ENCODE measurements at places on chromosomes 6 and 20. TPM values are rescaled to one million over a fixed set of nuclear protein-coding genes. Genes with fewer than 3 reads are reported as not detected.

Gene NR2E1
- not detected for total RNA-seq

DNA sequence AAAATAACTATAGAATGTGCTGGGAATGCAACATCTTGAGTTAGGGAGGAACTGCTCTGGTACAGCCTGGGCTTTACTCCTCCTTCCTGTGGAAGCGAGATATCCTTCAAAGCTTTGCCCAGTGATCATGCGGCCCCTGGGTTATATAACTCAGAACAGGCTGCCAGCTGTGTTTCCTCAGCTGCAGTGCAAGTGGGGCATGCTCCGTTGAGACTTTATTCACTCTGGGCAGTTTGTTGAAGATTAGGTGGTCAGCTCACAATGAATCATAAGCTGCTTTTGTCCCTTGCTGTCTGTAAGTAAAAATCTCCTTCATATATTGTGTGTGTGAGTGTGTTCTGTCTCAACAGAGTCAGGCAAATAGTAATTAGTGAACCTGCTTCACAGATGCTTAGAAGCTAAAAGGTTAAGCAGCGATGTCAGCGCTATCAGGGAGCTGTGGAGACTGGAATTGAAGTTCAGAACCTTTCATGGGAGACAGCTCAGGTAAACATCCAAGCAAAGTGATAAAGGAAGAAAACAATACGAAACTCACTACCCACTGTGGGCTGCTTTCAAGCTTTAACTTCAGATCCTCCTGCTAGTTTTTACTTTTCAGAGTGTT lies 688.4 kb downstream of the HTR1B start:
- no peak for DNase-seq

GRCh38 chr20:3312940-3313682 lies 74.1 kb upstream of the SLC4A11 start:
- DNase-seq: no peak

Gene PAX1
- total RNA-seq: not detected

DNA sequence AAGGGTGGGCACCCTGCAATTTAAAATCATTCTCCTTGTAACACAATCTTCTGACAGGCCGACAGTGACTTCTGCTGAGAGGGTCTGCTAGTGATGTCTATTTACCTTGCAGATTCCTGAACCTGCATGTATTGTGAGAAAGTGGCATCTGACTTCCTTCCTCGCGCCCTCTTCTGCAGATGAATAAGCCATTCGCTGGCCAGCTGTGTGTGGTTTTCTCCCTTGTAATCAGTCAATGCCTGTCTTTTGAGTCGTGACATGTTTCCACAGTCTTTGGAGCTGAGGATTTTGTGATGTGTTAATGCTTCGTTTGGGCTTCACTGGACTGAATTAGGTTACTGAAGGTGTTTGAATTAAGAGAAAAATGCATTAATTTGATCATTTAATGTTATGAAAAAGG lies 125.3 kb downstream of the GRM1 start:
- DNase-seq: no peak

Gene OPRM1
- total RNA-seq: not detected

DNA sequence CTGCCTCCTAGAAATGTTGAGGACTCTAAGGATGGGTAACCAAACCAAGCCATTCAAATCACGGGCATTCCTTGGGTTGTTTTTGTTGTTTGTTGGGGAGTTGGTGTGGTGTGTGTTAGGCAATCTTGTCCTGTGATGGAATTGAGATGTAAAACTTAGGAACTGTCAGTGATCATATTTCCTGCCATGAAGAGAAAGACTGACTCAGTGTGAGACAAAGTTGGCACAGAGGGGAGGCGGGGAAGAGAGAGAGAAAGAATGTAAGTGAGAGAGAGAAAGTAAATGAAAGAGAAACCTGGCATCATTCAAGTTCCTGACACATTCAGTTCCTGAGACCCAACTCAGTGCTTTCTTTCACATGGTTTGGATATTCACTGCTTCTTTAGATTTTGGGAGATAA lies 21.6 kb upstream of the FBXO30 start:
- no peak for DNase-seq

DNA sequence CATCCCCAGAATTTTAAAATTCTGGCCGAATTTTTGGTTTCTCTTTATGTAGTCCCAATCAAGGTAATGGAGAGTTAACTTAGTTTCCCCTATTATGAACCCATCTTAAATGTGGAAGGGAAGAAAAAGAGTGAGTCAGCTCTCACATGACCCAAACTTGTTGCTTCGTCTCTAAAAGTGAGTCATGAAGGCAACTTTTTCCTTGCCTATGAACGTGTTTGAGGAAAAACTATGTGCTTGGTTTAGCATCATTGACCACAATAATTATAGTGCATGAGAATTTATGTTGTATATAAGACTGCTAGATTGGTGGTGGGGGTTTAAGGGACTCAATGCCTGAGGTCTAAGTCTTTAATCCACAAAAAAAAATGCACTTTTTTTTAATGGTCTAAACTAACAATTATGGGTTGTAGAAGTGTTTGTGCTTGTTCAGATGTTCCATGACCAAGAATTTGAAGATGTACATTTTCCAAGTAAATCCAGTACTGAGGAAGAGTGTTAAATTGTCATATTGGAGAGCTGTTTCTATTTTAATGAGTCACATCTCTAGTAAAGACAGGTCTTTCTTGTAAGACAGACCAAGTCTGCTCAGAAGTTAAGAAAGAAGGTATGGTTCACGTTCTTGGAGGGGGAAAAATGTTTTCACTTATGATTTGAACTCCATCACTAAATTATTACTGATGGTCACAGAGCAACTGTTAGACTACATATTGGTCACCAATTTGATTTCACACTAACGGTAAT lies 409.9 kb upstream of the MARCKS start:
- DNase-seq: no peak

Gene LIME1
- 94.4 TPM for total RNA-seq

DNA sequence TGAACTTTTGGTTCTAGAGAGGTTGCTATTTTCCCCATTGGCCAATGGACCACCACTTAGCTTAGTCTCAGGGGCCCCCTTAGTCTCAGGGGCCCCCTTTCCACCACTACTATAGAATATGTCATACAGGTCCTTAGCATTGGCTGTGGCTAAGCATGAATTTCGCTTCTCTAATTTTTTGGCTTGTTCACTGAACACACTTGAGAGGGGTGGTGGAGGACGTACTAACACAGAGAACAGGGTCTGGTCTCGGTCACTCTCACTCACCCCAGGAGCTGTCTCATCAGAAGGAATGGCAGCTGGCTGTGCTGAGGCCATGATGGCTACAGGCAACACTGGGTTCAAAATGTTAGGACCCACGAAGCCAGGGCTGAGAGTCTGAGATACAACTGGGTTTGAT lies 30.3 kb downstream of the ZNF318 start:
- DNase-seq: no peak

- no peak for DNase-seq
These were observed 457.4 kb upstream of the CDH4 start for GRCh38 chr20:60794674-60795073.

Gene ADGRG6
- 0.24 TPM for total RNA-seq

DNA sequence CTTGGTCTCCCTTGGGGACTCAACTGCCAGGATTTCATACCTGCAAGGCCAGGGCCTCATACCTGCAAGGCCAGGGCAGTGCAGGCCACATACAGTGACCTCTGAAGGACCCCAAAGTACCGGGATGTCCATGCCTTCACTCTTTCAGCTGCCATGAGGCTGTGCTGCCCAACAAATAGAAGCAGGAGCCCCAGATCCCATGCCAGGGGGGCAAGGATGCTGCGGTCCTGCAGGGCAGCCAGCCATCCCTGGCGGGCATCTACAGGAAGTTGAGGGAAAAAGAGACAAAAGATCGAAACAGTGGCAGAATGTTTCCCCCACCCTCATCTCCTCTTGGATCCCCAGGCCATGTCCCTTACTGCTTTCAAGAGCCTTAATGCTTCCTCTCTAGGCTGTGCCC lies 799 bp downstream of the NRM start:
- DNase-seq: no peak

DNA sequence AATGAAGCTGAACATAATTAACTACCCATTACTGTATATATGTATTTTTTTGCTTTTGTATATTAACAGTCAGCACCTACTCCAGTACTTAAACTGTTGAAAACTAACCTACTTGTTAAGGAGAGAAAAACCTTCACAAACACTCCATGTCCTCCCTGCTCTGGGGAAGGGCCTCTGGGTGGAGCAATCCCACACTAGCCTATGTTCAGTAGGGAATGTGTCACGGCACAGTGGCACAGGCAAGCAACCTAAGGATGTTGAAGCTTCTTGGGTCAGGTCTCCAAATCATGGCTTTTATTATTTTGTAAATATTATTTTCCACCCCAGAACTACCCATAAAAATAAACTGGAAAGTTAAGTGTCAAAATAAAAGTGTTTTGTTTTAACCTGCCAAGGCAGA lies 5.3 kb downstream of the MAN1A1 start:
- no peak for DNase-seq

DNA sequence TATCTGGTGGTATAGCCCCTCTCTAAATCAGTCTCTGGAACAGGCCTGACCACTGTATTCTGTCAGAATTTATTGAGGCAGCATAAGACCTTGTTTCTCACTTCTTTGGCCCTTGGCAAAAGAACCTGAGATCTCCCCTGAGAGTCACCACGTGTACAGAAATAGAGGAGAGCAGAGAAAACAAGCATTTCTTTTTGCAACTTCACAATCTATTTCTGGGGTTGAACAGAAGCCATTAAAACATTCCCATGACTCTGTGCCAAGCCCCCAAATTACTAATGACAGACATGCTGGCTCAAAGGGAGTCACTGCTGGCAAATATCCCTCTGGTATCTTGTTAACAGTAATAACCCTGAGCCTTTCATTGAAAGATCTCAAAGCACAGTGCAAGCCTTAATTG lies 395.3 kb downstream of the MAFB start:
- no peak for DNase-seq

DNA sequence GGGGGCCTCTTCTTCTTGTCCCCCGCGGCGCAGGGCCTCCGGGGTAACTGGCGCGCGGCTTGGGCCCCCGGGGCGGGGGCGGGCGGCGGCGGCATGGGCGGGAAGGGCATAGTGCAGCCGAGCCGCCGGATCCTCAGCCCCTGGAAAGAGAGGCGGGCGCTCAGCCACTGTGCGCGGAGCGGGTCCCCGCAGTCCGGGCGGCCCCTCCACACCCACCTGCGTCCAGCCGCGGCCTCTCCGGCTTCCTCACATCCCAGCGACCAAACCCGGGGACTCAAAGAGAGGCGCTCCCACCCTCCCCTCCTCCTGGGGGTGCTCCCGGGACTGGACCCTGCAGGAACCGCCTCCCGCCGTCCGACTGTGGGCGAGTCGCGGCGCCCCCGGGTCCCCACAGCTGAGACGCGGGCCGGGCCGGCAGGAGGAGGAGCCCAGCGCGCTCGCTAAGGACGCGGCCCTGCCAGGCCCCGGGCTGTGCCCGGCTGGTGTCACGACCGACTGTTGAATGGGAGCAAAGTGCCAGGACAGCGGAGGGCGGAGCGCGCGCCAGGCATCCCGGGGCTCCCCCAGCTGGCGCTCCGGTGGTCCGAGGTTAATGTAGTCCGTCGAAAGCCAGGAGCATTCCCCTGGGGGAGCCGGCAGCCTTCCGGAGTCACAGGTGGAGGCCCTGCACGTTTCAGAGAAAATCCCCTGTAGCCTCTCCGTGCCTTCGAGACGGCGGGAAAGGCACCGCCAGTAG lies at the start of gene PRR18:
Gene PRR18, minus strand, starts transcription at position 360 of the 736 bp plus-strand sequence. Its CDS starts 250 bp downstream, at position 110.
- no peak for DNase-seq

DNA sequence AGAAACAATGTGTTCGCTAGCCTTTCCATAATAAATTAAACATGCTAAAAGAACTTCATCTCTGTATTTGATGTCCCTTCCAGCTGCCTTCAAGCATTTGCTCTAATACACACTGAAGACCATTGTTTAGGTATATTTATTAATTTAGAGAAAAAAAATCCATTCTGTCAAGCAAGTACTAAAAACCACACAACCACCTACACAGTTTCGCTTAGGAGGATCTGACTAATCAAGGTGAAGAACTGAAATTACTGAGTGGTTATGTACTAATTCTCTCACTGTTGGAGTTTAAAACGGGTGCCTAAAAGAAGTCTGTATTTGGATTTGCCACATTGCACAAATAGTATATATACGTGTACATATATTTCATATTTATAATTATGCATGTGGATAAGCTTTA lies 58.9 kb downstream of the GMDS start:
- DNase-seq: no peak

- DNase-seq: no peak
These were observed 254.4 kb downstream of the RIMS1 start for GRCh38 chr6:72140795-72141194.

Gene RAET1L
- total RNA-seq: not detected

GRCh38 chr20:13791540-13792459 lies 7.0 kb downstream of the NDUFAF5 start:
- no peak for DNase-seq

DNA sequence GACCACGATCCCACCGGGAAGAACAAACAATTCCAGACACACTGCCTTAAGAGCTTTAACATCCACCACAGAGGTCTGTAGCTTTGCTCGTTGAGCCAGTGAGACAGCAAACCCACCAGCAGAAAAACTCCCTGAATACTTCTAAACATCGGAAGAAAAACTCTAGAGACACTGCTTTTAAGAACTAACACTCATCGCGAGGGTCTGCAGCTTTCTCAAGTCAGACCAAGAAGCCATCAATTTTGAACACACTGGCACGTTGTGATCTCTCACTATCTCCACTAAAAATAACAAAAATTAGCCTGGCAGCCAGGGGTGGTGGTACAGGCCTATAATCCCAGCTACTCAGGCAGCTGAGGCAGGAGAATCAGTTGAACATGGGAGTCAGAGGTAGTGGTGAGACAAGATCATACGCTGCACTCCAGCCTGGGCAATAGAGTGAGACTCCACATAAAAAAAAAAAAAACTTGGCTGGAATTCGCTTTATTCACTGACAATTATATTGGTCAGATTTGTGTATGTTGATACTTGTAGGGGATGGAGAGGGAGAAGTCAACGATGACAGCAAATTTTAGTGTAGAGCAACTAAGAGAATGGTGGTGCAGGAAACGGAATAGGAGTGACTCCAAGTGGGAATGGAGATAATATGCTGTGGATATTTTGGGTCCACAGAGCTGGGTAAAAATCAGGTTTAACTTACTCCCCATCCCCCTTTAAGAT lies 860 bp upstream of the TMEM14C start:
- no peak for DNase-seq

- DNase-seq: peak; percentile 64
These were observed 4.0 kb upstream of the WRNIP1 start for GRCh38 chr6:2760882-2761842.

DNA sequence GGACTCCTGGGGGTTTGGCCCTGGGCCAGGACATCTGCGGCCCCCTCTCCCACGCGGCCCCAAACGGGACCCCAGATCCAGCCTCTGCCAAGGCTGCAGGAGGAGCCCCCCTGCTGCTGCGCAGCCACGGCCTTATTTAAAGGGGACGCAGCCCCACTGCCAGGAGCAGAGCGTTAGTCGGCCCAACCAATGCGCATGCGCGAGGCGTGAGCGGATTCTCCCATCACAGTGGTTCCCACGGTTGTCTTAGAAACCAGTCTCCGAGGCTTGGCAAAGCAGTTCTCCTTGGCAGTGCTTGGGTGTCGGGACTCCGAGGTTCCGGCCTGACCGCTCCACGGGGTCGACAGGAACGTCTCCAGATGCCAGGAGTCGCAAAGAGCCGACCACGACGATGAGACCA lies 288.3 kb upstream of the ZNF337 start:
- DNase-seq: no peak

Gene FERMT1
- total RNA-seq: not detected

GRCh38 chr6:136546331-136546730 lies 3.9 kb downstream of the MAP7 start:
- DNase-seq: no peak

Gene GPANK1
- total RNA-seq: 20.3 TPM

Measured in natural killer cell (primary cell).